ENCODE measurements at places on chromosomes 7 and 10. TPM values are rescaled to one million over a fixed set of nuclear protein-coding genes. Genes with fewer than 3 reads are reported as not detected.
A peak's percentile ranks its signal among the peaks of the same experiment; 100 is the strongest.

FZD8 gene
- total RNA-seq, result 0.56 TPM

TMEM196 gene
- not detected for total RNA-seq

CC2D2B gene
- not detected for total RNA-seq

HOXA2 gene
- total RNA-seq, result not detected

PTEN gene
- 48.6 TPM for total RNA-seq

CCDC146 gene
- 2.3 TPM for total RNA-seq

SEMA3E gene
- total RNA-seq, result not detected

NUTM2A gene
- not detected for total RNA-seq

ZNF33B gene
- total RNA-seq, result 7.1 TPM

CCL24 gene
- not detected for total RNA-seq

ATE1 gene
- 39.0 TPM for total RNA-seq

- DNase-seq, result no peak
Observed at GRCh38 chr7:3439333-3440030, 138.4 kb downstream of the SDK1 start.

GRCh38 chr10:2038036-2038435 is 300.7 kb upstream of the ADARB2 start:
- DNase-seq, result no peak

GRCh38 chr10:1094112-1095057 is 38.2 kb downstream of the WDR37 start:
- DNase-seq, result peak; percentile 73

- no peak for DNase-seq
Observed at GRCh38 chr10:4867520-4868356, 41.7 kb downstream of the AKR1E2 start.

DNA sequence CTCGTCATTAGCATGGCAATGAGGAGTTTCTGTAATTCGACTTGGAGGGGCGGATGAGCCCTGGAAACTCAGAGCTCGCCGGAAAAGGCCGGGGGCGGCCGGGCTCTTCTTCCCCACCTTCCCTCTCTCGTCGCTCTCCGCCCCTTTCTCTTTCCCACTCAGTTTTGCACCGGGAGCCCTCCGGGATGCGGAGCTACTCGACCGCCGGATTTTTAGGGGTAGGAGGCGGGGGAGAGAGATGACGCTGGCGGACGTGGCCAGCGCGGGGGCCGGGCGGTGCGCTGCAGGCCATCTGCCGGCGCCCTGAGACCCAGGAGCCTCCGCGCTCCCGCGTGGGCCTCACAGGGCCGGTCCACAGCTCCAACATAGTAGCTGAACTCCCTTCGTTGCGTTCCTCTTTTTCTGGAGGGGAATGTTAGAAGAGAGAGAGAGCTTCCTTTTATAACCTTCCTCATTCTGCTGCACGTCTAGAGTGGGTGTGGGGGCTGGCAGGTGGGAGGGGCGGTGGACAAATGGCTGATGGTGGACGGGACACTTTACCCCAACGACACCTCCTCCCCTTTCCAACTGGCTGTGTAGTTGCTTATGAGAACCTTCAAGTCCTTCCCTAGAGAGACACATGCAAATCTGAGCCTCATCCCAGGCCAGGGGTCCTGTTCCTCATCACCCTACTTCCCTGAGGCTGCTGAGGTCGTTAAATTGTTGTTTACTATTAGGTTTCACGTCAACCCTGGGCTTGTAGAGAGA is 1.1 kb upstream of the HOXA1 start:
- DNase-seq, result peak; percentile 61

DNA sequence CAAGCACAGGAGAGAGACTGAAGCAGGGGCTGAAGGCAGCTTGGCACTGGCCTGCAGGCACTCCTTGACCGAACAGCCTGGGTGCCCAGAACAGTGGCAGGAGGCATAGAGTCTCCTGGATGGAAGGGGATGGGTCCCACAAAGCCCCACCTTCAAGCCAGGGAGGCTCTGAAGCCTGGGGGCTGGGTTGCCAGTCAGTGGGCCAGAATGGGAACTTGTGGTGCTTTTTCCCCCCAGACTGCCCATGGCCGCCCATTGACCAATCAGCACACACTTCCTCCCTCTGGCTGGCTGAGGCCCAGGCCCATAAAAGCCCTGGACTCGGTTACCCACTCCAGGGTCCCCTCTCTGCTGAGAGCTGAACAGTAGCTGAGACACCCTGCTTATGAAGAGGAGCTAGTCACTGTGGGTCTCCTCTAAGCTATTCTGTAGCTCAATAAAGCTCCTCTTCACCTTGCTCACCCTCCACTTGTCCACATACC is 109.6 kb downstream of the ELAPOR2 start:
- DNase-seq, result no peak

- DNase-seq, result no peak
Observed at GRCh38 chr10:9069136-9069535, 1014.6 kb downstream of the GATA3 start.

- DNase-seq, result no peak
Observed at GRCh38 chr10:71816421-71816851, 34.6 kb downstream of the PSAP start.

DNA sequence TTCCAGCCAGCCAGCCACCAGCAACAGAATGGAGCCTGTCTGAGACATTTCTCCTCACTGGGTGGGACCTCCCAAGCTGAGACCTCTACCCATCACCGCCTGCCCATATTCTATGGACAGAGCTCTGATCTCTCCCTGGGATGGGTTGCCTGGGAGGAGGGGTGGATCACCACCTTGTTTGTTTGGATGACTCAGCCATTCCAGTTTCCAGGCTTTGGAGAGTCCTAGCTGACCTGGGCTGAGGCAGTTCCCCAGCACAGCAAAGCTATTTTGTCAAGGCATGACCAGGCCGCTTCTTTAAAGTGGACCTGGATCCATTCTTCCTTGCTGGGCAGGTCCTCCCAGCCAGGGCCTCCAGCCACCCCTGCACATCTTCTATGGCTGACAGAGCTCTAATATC is 982.3 kb downstream of the DNAJB9 start:
- DNase-seq, result no peak

GRCh38 chr7:92447345-92448204 is at the start of gene GATAD1:
GATAD1 (plus strand) TSS chr7:92447482; CDS start chr7:92447730, 248 bp downstream.
- DNase-seq, result peak; percentile 95

DNA sequence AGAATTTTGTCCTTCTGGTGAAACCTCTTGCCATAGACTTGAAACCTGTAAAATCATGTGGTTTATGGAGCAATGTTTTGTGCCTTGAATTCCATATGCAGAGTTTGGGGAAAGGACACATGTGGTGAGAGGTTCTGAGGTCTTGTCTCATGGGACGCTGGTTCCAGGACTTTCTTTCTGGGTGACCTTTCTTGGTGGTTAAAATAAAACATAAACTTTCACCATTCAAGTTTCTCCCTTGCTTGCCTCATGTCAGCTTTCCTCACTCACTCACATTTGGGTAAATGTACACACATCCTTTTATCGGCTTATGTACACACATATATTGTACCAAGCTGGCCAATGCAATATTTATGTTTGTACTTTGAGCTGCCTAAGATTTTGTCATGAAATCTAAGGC is 144.9 kb upstream of the CELF2 start:
- DNase-seq, result no peak

DNA sequence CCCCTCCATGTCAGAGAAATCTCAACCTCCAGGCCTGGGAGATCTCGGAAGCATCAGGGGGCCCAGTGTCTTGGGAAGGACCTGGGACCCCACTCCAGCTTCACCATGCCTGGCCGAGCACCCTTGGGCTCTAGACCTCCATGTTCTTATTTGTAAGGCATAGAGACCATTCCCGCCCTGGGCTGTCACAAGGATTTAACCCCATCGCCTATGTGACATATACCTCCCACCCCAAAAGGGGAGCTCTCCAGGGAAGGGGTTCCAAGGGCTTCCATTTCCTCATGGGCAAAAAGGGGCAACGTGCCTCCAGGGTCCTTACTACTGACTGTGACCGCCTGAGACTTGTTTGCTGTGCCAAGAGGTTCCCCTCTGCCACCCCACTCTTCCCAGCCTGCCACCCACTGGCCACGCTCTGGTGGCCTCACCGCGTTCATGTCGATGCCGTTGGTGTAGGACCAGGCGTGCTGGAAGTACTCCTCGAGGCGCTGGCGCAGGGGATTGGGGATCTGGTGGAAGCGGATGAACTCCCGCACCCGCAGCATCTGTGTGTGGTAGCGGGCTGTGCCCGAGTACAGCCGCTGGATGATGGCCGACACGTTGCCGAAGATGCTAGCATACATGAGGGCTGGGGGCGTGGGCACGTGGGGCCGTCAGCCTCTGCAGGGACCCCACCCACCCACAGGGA is 27.5 kb downstream of the KCNH2 start:
- no peak for DNase-seq

GRCh38 chr7:98294326-98294725 is 12.8 kb downstream of the BRI3 start:
- DNase-seq, result no peak

DNA sequence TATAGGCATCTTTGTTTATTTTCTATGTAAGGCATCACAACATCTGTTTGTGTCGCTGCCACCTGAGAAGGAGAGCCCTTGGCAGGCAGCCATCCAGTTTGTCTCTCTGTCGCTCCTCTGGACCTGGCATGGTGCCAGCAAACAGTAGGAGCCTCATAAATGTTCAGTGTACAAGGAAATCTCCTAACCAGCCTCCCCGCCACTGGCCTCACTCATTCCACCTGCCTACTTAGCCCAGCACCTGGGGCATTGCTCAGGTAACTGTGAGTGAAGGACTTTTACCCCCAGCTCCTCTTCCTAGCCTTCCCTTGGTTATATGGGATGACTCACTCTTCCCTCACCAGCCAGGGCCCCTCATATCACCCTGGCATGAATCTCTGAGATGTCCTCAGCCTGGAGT is 61.7 kb upstream of the NPTX2 start:
- DNase-seq, result no peak

GRCh38 chr7:151007469-151007898 is 16.7 kb downstream of the NOS3 start:
- no peak for DNase-seq

GRCh38 chr7:128935342-128935730 is 2.4 kb upstream of the IRF5 start:
- no peak for DNase-seq

DNA sequence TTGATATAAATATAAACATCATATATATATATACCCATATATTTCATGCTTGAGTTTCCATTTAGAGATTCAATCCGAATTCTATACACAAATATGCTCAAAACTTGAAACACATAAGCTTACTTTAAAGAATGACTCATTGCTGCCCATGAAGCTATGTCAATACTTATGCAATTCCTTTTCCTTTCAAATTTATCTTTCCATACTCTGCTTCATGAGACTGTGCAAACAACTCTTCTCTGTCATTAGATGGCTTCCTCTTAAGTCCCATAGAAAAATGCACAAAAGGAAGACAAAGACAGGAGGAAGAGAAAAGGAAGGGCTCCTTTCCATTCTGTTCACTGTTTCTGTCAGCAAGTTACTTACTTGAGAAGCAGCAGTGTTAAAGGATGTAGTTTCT is 895.7 kb upstream of the SORCS1 start:
- no peak for DNase-seq
